ENCODE measurements at places on chromosomes 3 and 15.
A peak's percentile ranks its signal among the peaks of the same experiment; 100 is the strongest.

DNA sequence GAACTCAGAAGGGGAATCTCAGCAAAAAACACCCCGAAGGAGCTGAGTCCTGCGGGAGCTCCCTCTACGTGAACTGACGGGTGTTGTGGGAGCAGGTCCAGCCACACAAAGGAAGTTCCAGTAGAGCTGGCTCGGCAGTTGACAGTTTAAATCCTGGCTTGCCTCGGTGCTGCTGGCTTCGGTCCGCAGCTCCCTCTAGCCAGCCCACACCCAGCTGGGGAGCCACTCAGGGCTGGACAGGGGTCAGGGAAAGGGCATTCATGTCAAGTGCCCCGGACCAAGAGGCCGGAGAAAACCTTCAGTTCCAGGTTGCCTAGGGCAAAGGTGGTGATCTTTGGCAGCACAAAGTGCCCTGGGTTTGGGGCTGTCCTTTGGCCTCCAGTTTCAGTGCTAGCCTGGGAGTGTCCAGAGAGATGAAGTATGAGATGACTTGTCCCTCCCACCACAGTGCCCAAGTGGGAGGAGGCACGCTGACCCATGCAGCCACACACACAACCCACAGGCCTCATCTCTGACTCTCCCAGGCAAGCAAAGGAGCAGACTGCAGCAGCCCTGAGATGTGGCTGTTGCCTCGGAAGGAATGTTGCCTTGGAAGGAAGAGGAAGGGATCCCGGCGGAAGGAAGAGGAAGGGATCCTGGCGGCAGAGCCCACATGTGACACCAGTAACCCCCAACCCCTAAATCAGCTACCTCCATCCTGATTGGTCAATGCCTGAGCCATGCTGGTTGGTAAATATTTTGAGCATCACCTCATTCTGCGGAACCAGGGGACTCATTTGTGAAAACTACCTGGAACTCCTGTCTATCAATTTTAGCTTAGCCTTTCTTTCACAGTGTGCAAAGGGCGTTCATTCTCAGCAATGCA, 13.9 kb upstream of the ANPEP start:
- DNase-seq = peak; percentile 38

- DNase-seq = no peak
Measured at GRCh38 chr3:186035277-186035676, 73.6 kb downstream of the ETV5 start.

GRCh38 chr15:49032601-49033145, 13.6 kb downstream of the SECISBP2L start:
- DNase-seq = no peak

- peak; percentile 0 for DNase-seq
Measured at GRCh38 chr15:27686369-27686768, 412.7 kb downstream of the OCA2 start.

GRCh38 chr3:134600685-134601463, 49.9 kb downstream of the KY start:
- DNase-seq = peak; percentile 50

- no peak for DNase-seq
Measured at GRCh38 chr15:70781236-70781635, 17.9 kb upstream of the UACA start.

DNA sequence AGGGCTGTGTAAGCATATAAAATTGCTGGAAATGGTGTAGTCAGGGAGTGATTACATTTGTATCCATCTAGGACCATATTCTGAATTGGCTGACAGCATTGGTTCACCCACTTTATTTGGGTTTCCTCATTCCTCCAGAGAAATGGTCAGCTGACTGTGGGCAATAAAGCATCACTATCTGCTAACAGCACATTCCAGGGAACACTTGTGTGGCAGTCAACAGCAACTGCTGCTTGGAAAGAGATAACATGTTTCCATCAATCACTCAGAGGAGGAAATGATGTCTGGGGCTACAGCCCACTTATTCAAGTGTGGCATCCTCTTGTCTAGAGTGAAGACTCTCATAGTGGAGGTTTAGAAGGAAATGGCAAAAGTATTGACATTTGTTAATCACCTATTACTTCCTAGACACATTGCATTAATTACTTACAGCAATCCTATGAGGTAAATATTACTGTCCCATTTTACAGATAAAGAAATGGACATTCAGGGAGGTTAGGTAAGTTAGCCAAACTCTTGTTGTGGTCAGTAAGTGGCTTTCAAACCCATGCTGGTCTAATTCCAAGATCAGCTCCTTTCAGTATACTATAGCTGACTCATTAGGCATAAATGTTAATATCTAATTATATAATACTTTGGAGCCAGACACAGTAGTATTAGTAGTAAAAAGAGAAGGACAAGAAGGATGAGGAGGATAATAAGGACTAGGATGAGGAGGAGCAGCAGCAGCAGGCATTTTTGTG, 247.8 kb downstream of the ALCAM start:
- DNase-seq = peak; percentile 39

GRCh38 chr3:147008886-147009285, 397.5 kb downstream of the ZIC4 start:
- DNase-seq = peak; percentile 23

GRCh38 chr15:57190208-57190607, 186.1 kb upstream of the CGNL1 start:
- no peak for DNase-seq

GRCh38 chr3:197151580-197151979, 122.0 kb upstream of the MELTF start:
- DNase-seq = peak; percentile 69

- DNase-seq = no peak
Measured at GRCh38 chr3:95217661-95218060, 1154.8 kb downstream of the NSUN3 start.

DNA sequence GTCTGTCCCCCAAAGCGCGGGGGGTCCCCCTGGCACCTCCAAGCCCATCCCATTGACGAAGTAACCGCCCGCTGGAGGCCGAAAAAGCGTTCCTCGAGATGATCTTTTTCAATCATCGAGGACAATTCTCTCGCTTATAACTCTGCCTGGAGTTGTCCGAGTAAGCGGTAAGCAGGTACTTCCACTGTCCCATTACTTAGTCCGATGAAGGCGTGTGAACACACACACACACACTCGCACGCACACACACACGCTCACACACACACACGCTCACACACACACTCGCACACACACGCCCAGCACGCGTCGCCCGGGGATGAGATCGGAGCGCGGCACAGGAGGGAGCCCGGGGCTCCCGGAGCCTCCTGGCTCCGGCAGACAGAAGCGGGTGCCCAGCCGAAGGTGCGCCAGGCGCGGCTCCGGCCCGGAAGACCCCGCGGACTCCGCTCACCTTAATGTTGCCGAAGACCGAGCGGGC, 430 bp downstream of the SLCO2A1 start:
- DNase-seq = no peak

- no peak for DNase-seq
Measured at GRCh38 chr3:72041076-72041475, 256.1 kb upstream of the PROK2 start.

DNA sequence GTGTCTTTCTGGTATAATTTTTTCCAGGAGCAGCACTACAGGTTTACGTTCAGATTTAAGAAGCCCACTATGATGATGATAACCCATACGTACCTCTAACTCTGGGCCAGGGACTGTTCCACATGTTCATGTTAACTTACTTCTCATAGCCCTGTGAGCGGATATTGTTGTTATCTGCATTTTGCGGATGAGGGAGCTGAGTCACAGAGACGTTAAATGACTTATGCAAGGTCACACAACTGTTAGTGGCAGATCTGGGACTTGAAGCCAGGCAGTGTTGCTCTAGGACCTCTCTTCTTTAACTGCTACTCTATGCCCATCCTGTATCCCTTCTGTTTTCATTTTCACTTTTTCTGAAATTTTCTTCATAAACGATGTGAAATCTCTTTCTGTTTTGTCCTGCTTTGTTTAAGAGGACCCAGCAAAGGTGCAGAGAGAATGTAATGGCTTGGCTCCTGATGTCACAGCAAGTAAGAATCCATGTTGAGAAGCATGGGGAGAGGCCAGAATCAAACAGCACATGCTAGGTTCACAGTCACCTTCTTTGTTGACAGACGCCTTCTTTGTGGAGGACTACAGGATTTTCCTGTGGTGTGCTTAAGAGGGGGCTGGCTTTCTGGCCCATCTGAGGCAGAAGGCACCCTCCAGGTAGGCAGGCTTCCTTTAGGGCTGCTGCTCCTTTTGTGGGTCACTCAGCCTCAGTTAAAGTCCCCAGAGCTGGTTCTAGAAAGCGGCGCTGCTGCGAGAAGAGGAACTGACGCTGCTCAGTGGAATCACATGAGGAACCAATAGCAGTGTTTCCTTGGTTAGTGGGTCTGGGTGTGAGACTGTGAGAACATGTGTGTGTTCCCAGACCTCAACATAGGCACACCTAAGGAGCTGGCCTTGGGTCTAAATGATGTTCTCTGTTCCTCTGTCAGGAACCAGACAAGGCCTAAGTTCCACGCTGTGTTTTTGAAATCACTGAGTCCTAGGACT, 121.6 kb downstream of the TMEM108 start:
- no peak for DNase-seq

DNA sequence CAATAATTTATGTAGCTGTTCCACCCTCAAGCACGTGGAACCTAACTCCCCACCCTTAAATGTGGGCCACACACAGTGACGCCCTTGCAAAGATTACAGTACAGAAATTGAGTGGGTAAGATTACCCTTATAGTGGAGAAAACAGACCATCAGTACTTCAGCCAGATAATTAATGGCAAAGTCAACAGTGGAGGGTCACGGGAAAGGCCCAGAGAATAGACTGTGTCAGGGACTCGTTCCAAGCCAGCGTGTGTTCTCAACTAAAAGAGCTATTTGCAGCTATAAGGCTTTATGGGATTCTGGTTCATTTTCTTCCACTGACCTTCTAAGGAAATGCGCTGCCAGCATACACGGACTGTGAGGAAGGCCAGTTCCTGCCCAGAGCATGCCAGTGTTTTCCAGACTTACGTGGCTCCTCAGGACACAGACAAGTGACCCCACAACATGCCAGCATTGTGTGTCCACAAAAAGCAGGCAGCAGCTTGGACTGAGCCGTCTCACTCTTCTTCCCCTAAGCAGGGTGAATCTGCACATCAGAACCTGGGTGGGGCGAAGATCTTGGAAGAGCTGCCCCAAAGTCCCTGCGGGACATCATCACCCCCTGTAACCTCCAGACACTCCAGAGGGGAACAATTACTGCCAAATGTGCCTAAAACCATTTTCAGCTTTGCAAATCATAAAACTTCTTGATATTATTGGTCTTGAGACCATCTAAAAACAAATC, 428.5 kb downstream of the OCA2 start:
- DNase-seq = no peak

- peak; percentile 58 for DNase-seq
Measured at GRCh38 chr3:169497567-169498257, 165.8 kb downstream of the MECOM start.

GRCh38 chr15:62899090-62899493, 143.5 kb upstream of the TPM1 start:
- DNase-seq = no peak

GRCh38 chr15:43249699-43250203, 17.0 kb downstream of the TGM5 start:
- peak; percentile 87 for DNase-seq

GRCh38 chr15:75431270-75431669, 20.2 kb downstream of the SIN3A start:
- peak; percentile 12 for DNase-seq

DNA sequence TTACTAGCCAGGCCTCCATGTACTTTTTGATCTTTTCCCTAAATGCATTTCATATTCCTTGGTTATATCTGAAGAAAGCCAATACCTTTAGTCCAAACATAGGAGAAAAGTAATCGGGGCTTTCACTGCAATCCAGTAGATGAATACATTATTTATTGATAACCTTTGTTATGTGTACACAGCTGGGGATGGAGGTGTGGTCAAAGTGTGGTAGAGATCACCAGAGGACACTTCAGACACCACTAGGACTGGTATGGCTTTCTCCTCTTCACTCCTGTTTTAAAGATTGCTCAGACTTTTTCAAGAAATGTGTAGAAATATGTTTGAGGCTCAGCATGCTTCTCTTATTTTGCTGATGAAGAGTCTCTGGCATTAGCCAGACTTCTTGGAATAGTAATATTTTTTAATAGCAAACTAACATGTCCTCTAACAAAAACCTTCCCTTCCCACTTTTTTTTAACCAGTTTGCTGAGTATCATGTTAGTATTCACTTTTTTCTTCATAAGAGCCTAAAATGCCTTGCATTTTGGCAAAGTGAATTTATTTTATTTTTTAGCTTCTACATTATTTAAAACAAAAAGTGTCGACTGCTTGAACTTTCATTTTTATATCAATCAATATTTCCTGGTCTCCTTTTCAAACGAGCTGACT, 65.6 kb upstream of the MBNL1 start:
- no peak for DNase-seq

- no peak for DNase-seq
Measured at GRCh38 chr3:44887101-44887500, 12.7 kb downstream of the TGM4 start.

- DNase-seq = no peak
Measured at GRCh38 chr3:127495821-127496655, 94.5 kb downstream of the TPRA1 start.

- no peak for DNase-seq
Measured at GRCh38 chr3:193704431-193704830, 111.4 kb downstream of the OPA1 start.

- DNase-seq = no peak
Measured at GRCh38 chr3:29333576-29333975, 52.7 kb downstream of the RBMS3 start.

GRCh38 chr3:147141516-147142288, 264.6 kb downstream of the ZIC4 start:
- DNase-seq = no peak

GRCh38 chr15:100330629-100331215, 11.1 kb downstream of the ADAMTS17 start:
- no peak for DNase-seq

GRCh38 chr3:128434524-128434923, 32.2 kb downstream of the DNAJB8 start:
- DNase-seq = no peak

DNA sequence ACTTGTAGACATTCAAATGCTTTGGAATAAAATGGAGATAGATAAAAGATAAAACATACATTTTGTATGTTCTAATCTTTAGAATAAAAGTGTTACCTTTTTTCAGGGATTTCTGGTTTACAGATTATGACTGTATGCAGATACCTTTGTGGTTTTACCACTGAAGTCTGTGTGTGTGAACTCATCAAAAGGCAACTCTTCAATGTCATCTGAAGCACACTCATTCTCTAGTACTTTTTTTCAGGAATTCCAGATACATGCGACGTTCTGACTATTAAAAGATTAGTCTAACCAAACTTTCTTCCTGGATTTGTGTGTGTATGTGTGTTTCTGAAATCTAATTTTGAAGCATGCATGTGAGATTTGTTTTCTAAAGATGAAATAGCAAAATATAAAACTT, 188.6 kb downstream of the NLGN1 start:
- DNase-seq = no peak

- no peak for DNase-seq
Measured at GRCh38 chr15:47796830-47797229, 79.5 kb downstream of the SEMA6D start.

- DNase-seq = no peak
Measured at GRCh38 chr3:184712248-184713039, 580 bp upstream of the MAGEF1 start.

GRCh38 chr15:80492409-80492808, 88.2 kb downstream of the ARNT2 start:
- DNase-seq = no peak
